ENCODE measurements at places on chromosomes 12 and 14.

- no peak for DNase-seq
Observed at GRCh38 chr14:38941488-38941887, 161.5 kb downstream of the SEC23A start.

GRCh38 chr12:53381731-53382630, 2.0 kb downstream of the SP1 start:
- peak; percentile 34 for DNase-seq

DNA sequence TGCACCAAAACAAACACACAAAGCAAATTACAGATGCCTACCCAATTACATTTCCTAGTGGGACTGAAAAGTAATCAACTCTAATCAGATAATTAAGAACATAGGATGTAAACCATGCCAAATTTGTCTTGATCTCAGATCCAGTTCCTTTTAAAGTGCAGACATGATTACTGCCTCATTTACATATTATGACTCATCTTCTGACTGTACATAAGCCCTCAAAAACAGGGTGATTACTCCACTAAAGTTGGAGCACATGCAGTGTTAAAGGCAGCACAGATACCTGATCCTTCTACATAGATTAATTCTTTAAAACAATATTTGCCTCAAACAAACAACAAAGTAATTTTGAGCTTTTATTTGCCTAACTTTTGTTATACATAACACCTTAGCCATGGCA, 337.2 kb downstream of the RPS29 start:
- no peak for DNase-seq

DNA sequence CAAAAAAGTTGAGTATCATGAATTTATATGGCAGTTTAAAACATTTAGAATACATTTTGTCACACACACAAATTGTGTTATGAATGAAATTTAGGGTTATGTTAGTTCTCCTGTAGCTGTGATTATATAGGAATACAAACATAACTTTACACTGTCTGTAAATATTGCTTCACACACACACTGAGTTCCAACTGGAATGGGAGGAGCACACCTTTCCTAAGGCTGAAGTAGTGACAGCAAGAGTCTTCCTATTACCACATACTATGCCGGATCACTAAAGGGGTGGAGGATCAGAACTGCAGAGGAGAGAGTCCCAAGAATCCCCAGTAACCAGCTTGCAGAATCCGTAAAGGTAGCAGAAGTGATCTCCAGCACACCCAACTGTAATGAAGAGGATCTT, 63.7 kb downstream of the DNAI7 start:
- no peak for DNase-seq

- no peak for DNase-seq
Observed at GRCh38 chr12:91920276-91920675, 225.4 kb downstream of the BTG1 start.

DNA sequence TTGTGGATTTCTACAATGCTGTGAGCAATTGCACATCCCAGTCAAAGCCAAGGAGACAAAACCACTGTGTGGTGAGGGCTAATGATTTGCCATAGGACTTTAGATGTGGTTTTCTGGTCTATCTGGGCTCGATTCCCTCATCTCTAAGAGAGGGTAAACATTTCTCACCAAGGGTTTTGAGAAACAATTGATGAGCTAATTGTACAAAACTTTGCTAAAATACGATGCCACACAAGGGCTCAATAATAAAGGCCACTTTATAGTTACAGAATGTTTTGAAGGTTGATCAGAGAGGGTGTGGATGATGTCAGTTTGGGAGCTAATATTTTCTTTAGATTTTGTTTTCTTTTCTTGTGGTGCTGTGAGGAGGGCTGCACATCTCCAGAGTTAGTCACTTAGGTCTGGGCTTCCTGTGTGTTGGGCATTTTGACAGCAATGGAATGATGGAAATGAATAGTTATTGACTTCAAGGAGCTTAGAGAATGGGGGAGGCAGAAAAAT, 60.8 kb upstream of the SLC38A4 start:
- DNase-seq = no peak

DNA sequence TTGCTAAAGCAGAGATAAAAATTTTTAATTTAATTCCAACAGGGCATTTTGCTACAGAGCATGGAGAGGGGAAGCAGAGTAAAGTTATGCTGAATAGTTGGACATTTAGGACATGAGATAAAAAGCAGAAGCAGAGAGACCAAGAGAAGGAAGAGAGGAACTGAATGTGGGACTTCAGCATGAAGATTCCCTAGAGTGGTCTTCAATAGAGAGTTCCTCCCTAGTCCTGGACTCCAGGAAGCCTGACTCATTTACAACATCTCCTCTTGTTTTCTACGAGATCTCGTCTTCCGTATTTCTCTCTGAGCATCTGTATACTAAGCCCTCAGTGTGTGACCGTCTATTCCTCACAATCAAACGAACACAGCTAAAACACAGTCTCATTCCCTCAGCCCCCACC, 35.2 kb upstream of the IFT81 start:
- no peak for DNase-seq

DNA sequence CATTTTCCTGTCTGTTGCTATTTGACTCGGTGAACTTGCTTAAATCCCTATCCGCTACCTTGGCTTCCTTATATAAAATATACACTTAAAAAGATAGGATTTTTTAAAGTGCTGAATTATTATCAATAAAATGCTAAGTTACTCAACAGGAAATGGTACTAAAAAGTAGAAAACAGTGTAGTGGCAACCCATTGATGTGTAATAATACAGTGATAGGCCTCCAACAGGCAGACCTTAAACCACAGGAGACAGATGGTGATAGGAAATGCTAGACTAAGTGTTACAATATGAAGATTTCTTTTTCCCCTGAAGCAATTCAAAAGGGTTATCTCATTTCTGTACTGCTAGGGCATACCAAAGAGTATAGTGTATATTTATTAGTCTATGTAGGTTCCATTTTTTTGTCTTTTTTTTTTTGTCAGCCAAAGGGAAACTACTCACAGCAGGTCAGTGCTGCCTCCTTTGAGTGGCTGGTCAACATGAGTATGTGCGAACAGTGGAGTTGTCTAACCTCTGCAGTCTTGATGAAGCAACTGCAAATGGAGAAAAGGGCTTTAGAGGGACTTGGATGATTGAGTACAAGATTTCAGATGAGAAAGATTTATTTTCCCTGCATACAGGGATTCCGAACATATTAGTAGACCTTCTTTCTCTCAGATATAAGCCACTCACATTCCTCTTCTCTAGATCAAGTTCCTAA, 183.8 kb downstream of the ACSS3 start:
- DNase-seq = no peak

DNA sequence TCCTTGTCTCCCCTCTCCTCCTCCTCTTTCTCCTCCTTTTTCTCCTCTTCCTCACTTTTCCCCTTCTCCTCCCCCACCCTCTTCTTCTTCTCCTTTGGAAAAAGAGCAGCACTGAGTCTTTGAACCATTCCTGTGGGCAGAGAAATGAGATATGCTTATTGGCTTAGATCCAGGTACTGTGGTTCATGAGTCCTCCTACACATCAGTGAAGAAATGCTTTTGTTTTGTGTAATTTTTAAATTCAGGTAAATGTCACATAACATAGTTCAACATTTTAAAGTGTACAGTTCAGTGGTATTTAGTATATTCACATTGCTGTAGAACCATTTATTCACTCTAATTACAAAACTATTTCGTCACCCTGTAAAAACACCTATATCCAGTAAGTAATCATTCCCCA, 402.1 kb downstream of the AACS start:
- no peak for DNase-seq

DNA sequence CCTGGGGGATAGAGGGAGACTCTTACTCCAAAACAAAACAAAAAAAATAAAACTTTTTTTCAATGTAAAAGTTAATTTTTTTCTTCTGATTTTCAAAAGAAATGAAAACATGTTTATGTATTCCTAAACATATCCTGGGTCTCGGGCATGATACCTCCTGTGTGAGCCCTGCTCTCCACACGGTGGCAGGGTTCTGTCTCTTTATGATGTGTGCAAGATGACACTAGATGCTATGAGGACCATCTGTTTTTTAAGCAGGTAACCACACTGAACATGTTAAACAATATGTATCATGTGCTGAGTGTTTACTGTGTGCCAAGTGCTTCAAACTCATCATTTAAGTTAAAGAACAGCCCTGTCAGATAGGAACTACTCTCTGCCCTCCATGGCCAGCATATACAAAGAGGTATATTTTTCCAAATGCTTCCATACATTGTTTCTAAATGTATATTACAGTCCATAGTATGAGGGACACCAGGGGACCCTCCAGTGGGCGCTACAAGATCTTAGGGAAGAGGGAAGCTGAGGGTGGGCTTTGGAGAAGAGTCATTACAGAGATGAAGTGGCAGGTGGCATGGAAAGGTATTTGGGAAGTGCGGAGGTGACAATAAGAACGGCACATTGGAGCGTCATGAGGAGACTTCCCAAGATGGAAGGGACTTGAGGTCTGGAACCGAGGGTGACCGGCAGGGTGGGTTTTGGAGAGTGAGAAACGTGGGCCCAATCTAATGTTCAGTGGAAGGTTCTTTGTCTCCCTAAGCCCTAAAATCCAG, 28.5 kb downstream of the FOS start:
- DNase-seq = peak; percentile 61

DNA sequence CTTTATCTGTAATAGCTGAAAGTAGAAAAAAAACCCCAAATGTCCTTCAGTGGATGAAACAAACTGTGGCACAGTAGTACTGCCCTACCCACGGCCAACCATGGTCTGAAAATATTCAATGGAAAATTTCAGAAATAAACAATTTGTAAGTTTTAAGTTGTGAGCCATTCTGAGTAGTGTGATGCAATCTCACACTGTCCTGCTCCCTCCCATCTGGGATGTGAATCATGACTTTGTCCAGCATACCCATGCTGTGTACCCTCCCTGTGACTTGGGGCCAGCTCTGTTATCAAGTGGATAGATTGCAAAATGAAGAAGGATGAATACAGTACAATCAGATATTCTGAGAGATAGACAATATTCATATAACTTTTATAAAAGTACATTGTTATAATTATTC, 106.2 kb downstream of the SMOC1 start:
- no peak for DNase-seq

DNA sequence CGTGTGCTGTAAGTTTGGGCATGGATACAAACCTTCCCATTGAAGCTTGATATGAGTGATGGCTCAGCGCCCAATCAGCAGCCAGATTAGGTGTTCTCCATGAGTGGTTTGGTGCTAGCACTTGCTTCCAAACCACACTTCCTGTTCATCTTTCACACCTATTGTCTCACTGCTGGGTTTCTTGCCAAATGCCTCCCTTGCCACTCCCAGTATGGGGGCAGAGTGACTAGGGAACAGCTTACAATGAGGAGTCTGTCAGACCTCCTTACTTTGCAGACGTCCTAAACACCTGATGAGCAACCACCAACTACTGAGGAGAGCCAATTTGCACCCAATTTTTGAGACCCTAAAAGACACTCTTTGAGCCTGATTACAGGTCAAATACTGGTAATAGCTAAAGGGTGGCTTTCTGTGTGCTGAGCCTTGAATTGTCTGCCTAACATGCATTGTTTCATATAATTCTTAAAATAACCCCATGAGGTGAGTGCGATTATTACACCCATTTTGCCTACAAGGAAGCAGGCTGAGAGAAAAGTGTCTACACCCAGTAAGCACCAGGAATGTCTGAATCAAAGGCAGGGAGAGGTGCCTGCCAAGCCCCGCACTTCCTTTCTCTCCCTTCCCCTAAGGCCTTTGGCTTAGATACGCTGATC, 48.4 kb upstream of the FOS start:
- peak; percentile 47 for DNase-seq

GRCh38 chr14:56491299-56492285, 88.0 kb upstream of the TMEM260 start:
- DNase-seq = peak; percentile 25

- no peak for DNase-seq
Observed at GRCh38 chr12:48197549-48197970, 5.5 kb downstream of the OR10AD1 start.

GRCh38 chr12:84075991-84076390, 836.6 kb downstream of the SLC6A15 start:
- no peak for DNase-seq

GRCh38 chr12:109764123-109764522, 50.5 kb downstream of the FAM222A start:
- no peak for DNase-seq

Measured in T-helper 1 cell (primary cell).